ENCODE measurements at places on chromosomes 7 and 10.

GRCh38 chr10:64011912-64012714, 490.9 kb downstream of the REEP3 start:
- DNase-seq: no peak

DNA sequence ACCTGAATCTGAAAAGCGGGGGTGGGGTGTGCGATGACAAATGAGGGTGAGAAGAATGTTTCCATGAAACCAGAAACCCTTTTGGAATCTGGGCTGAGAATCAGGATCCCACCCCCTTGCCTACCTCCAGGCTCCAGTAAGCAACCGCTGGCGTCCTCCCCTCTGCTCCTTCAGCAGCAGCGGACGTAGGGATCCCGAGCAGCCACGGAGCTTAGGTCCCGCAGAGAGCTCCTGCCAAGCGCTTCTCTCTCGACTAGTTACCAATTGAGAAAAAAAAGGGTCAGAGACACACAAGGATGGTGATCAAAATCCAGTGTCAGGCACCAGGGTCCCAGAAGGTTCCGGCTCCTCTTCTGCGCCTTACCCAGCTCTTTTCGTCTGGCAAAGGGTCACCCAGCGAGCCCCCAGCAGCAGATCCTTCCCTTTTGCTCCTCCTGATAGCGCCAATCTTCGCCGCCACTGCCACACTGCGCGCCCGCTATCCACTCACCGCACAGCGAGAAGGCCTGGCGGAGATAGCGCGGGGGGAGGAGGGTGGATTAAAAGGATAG, 733.5 kb downstream of the ZWINT start:
- no peak for DNase-seq

DNA sequence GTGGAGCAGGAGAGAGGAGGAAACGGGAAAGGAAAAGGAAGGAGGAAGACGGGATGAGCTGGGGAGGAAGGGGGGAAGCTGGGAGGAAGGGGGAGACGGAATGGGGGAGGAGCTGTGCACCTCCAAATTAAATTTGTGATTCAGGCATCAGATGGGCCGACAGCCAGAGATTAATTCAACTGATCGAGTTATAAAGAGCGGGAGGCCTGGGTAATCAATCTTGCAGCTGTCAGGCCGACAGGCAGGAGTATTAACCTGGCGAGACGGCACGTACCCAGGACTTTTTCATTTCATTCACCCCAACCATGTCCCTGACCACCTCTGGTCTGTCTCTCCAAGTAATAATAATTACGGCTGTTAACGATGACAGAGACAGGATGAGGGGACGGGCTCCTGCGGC, 26.2 kb downstream of the KAZALD1 start:
- no peak for DNase-seq

- DNase-seq: no peak
Observed at GRCh38 chr7:142030848-142031247, 35.2 kb downstream of the MGAM start.

GRCh38 chr7:116757283-116757682, 85.3 kb downstream of the MET start:
- DNase-seq: no peak

DNA sequence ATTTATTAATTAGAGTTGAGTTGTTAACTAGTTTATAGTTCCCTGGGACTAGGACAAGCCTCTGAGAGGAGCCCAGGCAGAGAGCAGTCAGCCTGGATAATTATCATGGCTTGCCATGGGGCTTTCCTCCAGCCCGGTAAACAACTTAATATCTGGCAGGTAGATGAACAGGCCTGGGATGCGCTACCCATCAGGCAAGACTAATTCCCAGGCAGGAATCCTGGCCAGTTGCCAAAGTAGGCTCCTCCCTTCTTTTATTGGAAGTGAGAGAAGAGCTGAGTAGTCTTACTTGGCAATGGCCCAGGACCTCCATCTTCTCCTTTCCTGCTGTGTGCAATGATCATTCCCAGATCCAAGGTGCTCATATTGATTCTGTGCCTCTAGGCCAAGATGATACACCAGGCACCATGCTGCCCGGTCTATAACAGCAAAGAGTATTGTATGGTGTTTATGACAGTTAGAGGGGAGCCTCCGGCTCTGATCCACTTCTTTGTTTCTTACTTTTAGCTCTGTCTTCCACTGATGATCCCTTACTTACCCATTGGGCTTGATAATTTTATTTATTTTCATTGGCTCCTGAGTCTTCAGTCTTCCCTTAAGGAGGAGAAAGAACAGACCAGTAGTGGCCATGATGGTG, 408.7 kb downstream of the REEP3 start:
- no peak for DNase-seq

- no peak for DNase-seq
Observed at GRCh38 chr7:20280475-20281351, 50.0 kb upstream of the ITGB8 start.

DNA sequence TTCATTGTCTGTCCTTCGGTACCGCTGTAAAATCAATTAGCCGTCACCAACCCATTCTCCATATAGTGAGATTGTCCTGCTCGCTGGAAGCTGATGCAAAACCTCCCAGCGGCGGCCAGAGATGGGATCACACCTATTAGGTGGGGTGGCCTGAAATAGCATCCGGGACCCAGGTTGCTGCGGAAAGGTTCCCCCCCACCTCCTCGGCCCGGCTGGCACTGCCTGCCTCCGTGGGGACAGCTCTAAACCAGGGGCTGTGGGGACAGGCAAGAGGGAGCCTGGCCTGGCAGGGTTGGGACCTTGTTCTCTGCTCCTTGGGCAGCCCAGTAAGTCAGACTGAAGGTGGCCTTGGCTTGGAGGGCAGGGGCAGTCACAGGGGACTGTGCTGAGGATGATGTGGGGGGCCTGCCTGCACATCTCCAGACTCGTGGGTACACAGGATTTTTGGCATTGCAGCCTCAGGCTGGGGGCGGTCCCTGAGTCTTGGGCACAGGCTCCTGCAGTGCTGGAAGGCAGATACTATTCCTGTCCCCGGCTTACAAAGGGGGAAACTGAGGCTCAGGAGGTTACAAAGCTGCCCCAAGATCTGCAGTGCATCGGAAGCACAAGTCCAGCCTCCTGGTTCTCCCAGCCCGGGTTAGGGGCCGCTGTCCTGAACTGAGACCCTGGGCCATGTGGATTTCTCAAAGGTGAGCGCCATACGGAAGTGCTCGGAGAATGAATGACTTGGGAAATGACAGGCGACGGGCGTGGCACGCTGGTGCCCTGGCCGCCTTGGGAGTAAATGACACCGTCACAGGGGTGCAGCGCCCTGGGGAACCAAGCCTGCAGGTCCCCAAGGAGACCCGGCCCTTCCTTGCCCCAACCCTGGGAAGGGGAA, 65.6 kb downstream of the UNCX start:
- DNase-seq: no peak

DNA sequence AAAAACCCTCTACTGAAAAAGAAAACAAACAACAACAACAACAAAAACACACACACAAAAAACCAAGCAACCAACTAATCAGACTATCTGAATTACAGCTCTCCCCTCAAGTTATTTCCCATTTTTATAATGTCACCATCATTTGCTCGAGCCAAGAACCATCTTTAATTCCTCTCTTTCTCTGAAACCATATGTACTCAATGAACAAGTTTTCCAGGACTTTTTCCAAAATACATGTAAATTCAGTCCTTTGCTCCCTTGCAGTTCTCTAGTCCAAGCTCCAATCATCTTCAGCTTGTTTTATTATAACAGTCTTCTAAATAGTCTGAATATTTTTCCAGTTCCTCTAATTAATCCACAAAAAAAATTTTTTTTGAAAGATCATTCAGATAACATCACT, 506.0 kb downstream of the NXPH1 start:
- no peak for DNase-seq

DNA sequence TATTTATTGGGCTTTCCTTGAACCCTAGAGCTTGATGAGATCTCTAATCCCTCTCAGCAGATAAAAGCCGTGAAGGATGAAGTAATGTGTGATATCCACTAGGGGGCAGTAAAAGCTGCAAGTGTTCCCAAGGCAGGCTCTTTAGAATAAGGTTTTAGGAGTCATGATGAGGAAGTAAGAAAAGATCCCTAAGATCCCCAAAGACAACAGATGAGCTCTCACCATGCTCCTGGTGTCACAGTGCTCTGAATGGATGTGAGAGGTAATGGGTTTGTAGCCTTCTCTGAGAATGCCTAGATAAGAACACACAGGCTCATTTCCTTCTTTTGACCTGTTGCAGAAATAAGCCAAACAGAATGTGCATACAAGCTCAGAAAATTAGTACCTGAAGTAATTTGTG, 70.4 kb upstream of the ITPRID1 start:
- DNase-seq: peak; percentile 37
